ENCODE measurements at places on chromosomes 6 and 20.

DNA sequence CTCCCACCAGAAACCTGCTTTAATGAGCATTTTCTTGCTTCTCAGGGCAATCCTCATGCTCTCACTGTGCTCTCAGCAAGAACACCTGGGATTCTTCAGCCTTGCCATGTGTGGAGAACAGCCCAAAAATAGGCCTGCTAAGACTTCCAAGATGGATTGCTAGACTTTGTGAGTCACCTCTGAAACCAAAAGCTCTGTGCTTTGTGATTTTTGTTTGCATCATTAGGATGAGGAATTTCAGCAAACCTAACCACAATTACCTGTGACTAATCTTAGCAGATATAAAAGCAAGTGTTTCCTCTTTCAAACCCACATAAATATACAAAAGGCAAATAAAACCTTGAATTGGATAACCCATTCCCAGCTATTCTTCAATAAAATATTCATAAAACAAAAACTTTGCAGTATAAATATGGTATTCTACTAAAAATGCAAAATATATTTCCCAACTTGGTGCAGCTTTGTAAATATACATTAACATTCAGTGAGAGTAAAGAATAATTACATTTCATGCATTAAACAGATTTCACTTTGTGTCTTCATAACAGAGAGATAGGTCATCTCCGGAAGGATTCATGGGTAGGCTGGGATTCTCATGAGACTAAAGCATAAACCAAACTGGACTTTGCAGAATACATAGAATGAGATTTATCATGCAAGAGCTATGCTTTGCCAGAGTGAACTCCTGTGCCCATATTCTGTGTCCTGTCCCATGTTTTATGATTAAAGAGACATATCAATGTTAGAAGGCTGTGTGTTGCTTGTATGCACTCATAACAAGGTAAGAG lies 33.5 kb downstream of the TPBG start:
- no peak for DNase-seq

DNA sequence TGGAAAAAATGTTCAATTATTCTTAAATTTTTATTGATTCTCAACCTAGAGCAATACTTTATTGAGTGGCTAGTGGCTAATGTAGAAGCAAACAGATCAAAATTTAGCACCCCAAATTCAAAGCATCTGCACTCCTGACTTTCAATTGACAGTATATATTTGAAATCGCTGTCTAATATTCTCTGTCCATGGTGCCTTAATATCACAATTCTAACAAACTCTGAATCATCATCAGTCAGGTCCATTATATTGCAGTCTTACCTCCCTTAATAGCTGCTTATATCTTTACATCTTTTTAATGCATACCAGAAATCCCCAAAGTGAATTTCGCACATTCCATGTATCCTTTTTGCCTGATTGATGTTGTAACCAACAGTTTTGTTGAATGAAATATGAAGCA lies 134.9 kb downstream of the THEMIS start:
- DNase-seq = no peak

DNA sequence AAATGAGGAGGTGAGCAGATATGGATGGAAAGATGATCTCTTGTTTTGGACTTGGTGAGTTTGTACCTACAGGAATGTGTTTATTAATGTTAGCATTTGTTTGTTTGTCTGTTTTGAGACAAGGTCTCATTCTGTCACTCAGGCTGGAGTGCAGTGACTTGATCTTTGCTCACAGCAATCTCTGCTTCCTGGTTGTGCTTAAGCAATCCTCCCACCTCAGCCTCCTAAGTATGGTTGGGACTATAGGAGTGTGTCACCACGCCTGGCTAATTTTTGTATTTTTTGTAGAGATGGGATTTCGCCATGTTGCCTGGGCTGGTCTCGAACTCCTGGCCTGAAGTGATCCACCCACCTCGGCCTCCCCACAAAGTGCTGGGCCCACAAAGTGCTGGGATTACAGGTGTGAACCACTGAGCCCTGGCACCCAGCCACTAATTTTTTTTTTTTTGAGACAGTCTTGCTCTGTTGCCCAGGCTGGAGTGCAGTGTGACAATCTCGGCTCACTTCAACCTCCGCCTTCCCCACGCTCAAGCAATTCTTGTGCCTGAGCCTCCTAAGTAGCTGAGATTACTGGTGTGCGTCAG lies 7.1 kb downstream of the CASP8AP2 start:
- no peak for DNase-seq

GRCh38 chr6:132272776-132273175 lies 128.5 kb downstream of the MOXD1 start:
- no peak for DNase-seq

- DNase-seq = peak; percentile 97
Measured at GRCh38 chr6:3227363-3228045, at the start of gene TUBB2B. TUBB2B (minus strand) TSS chr6:3227653; CDS start chr6:3227543, 110 bp downstream.

GRCh38 chr20:48845721-48846306 lies 18.0 kb upstream of the PREX1 start:
- no peak for DNase-seq

GRCh38 chr6:166655251-166655650 lies 28.2 kb upstream of the RPS6KA2 start:
- no peak for DNase-seq

DNA sequence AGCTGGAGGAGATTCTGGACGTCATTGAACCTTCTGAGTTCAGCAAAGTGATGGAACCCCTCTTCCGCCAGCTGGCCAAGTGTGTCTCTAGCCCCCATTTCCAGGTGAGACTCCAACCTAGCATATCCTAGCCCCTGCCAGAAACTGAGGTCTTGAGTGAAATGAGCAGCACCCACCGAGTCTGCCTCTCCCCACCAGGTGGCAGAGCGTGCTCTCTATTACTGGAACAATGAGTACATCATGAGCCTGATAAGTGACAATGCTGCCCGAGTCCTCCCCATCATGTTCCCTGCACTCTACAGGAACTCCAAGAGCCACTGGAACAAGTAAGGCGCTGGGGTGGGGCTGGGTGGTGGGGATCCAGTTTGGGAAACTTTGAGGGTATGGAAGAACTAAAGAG lies 4.6 kb downstream of the MEA1 start:
- peak; percentile 69 for DNase-seq

- DNase-seq = no peak
Measured at GRCh38 chr6:68738039-68738438, 103.0 kb downstream of the ADGRB3 start.

DNA sequence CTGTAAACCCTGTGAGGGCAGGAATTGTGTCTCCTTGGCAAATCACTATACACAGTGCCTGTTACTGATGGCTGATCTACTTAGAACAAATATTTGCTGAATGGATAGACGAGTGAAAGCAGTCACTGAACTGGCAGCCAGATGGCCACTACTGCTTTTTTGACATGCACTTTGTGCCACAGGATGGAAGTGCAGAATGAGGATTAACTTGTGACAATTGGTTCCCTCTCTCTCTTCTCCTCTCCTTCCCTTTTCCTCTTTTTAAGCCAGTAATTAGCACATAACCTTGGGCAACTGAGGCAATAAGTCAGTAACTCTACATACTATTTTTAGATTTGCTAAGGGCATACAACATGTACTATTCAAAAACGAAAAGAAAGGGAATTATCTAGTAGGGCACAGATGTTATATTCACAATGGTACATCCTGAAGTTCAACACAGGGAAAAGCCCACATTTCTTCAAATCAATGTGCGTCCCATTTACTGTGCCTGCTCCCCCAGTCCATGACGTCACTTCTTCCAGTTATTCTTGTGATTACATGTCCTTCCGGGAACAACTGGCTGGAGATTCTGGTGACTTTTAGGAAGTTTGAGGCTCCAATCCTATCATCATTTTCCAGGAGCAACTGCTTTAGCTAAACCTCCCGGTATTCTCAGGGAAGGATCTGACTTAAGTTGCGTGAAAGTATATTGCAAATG lies 17.0 kb upstream of the RPS6KA2 start:
- no peak for DNase-seq

- no peak for DNase-seq
Measured at GRCh38 chr6:170113141-170113540, 177.7 kb downstream of the DLL1 start.

- DNase-seq = no peak
Measured at GRCh38 chr6:117616391-117617209, 14.3 kb upstream of the GOPC start.

- DNase-seq = no peak
Measured at GRCh38 chr6:16674801-16675392, 86.4 kb downstream of the ATXN1 start.

- no peak for DNase-seq
Measured at GRCh38 chr20:49913399-49914047, 1.8 kb downstream of the SPATA2 start.

DNA sequence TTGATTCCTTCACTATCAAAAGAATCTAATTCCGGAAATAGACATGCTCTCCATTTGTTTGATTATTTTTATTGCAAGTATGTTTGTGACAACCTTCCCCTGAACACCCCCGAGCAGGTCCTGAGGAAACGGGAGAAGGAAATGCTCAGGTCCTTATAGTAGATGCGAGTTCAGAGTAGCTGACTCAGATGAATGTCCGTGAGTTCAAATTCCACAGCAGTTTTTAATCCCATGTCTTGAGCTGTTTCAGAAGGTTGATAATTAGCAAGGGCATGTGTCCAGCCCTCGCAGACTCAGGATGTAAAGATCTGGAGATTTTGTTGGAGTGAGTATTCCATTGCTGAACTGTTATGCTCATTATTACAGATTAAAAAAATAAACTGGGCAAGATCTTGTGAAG lies 169.3 kb downstream of the BCAS1 start:
- no peak for DNase-seq

GRCh38 chr6:4303638-4304037 lies 168.3 kb upstream of the ECI2 start:
- no peak for DNase-seq

GRCh38 chr6:112144145-112144926 lies 56.9 kb downstream of the FAM229B start:
- peak; percentile 40 for DNase-seq

DNA sequence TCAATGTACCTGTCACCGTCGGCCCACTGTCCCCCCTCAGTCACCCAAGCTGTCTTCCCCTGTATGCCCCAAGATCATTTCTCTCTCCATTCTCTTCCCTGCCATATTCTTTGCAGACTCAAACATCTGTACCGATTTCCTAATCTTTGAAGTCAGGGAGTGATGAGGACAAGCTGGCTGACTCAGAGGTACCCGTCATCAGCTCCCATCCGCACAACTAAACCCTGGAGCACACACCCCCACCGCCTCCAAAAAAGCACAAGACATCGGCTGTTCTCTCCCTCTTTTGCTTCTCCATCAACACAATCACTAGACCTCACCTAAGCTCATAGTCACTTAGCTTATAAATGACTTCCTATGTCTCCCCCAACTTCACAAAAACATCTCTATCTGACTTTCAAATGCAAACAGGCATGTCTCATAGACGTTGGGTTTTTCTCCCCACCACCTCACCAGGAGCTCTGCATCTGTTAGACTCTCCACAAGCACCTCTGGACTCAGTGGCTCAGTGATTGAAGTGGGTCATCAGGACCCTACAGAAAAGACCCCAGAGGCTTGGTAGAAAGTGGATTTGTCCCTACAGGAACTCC lies 11.5 kb upstream of the NFATC2 start:
- no peak for DNase-seq

DNA sequence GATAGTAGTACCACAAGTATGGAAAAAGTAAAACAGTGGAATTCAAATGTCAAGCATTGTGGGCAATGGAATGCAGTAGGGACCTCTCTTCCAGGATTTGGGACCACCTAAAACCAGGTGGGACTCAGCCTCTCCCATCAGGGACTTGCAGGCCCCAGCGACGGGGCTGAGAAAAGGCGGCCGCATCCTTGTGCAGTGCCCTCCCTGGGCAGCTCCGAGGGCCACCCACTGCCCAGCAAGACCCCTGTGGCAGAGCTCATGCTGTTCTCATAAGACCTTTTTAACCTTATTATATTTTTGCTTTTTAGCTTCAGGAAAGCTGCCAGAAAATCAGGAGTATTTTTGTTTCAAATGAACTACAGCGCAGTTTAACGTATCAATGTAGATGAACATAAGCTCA lies 142.6 kb upstream of the RPS6KA2 start:
- DNase-seq = no peak

GRCh38 chr20:25046736-25047666 lies 10.9 kb downstream of the ACSS1 start:
- DNase-seq = no peak

DNA sequence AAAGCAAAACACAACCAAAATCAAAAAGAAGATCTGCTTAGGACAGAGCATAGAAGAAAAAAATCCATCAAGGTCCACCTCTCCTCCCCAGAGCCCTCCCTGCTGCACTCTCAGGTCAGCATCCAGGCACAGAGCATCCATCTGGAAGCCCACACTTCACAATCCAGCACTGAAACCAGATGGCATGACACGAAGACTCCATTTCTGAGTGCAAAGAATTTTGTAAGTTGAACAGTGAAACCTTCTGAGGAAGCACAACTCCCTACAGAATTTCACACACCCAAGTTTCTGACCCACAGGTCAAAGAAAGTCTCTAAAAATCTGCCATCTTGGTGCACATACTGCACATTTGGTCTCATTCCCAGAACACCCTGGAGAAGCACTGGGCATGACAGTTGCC lies 128.8 kb upstream of the STXBP5 start:
- DNase-seq = no peak

DNA sequence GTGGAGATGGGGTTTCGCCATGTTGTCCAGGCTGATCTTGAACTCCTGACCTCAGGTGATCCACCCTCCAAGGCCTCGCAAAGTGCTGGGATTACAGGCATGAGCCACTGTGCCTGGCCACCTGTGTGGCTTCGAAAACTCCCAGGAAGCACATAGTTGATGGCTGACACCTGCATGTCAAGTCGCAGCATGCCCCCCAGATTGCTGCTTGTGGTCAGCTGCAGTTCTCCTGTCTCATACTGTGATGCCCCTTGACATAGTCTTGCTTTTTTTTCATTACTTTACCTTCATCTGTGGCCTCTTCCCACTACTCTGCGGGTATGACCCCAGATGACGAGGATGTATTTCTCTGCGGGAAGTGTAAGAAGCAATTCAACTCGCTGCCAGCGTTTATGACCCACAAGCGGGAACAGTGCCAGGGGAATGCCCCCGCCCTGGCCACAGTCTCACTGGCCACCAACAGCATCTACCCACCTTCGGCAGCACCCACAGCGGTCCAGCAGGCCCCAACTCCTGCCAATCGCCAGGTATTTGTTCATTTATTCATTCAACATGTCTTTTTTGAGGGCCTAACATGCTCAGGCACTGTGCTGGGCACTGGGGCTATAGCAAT lies 13.1 kb downstream of the ZNF341 start:
- no peak for DNase-seq

GRCh38 chr6:149320796-149321195 lies 3.3 kb downstream of the TAB2 start:
- no peak for DNase-seq

GRCh38 chr6:122947355-122947754 lies 48.7 kb upstream of the CLVS2 start:
- DNase-seq = peak; percentile 36

DNA sequence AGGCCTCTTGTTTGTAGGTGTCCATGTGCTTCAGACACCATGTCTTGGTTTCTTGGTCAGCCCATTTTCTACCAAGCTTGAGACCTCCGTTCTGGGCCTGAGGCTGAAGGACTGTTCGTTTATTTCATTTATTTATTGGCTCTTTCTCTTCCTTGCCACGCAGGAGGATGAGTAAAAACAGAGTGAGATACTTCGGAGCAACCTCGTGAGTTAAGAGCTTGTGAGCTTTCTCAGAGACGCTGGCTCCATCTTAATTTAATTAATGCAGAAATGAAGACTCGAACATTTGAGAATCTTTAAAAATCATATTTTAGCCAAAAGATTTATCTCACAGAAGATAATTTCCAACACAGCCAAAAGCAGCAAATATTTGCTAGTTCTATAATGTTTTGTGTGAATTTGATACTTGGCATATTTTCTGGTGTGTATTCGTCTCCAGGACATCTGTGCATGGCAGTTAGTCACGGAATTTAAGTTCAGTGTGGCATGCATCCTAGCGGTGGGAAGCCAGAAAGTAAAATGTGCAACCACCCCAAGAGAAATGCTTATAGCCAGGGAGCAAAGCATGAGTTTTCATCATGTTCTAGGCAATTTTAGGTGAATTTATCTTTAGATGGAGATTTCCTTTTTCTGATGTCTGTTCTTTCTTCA lies 76.0 kb downstream of the THBS2 start:
- DNase-seq = no peak

All from SK-N-SH (cell line).